ENCODE measurements at places on chromosomes 6 and 20.

- peak; percentile 68 for DNase-seq
Observed at GRCh38 chr20:3407771-3408637, 535 bp upstream of the DNAAF9 start.

DNA sequence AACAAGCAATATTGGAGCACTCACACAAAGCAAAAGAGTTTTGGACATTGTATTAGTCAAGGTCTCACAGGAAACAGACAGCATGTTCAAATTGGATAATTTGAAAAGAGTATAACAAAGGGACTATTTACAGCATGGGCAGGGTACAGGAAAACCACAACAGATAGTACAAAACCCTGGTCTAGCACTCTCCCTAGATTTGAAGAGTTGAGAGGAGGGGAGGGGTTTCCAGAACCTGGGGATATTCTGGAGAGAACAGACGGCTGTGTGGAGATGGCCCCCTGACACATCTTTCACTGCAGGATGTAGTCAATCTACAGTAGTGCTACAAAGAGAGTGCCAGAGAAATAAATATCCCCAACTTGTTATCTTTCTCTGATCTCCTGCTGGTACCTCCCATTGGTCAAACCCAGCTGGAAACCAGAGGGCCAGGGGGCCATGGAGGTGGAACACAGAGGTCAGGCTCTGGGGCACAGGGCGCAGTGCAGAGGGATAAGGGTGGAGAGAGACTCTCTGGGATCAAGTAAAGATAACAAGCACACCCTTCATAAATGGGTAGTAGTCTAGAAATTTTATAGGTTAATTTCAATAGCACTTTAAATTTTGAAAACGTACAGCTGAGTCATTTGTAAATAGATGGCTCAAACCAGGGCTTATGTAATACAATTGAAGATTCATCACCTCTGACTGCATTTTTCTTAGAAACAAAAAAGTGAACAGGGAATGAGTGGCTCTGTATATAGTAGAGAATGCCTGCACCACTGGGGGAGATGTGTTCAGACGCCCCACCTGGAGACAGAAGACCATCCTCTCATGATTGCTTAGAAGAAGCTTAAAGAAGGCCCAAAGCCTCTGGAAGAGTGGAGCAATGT, 25.7 kb downstream of the RCAN2 start:
- no peak for DNase-seq

GRCh38 chr20:16719421-16719820, 10.4 kb upstream of the SNRPB2 start:
- no peak for DNase-seq

GRCh38 chr6:90393232-90393884, 96.7 kb upstream of the BACH2 start:
- peak; percentile 72 for DNase-seq

DNA sequence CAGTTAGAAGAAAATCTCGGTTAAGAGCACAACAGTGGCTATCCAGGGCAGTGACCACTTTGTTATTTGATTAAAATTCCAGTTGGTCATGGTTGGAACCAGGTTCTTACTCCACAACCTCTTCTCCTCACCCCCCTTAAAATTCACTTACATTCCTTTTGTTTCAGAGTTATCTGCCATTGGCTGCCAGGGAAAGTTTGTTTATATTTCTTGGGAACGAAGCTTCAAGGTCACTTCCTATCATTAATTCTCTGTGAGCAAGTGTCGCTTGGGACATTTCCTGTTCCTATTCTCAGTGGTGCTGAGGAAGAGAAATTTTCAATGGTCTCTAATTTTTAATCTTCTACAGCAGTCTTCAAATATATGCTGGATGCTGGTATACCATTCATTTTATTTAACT, 121.1 kb upstream of the COL21A1 start:
- no peak for DNase-seq

DNA sequence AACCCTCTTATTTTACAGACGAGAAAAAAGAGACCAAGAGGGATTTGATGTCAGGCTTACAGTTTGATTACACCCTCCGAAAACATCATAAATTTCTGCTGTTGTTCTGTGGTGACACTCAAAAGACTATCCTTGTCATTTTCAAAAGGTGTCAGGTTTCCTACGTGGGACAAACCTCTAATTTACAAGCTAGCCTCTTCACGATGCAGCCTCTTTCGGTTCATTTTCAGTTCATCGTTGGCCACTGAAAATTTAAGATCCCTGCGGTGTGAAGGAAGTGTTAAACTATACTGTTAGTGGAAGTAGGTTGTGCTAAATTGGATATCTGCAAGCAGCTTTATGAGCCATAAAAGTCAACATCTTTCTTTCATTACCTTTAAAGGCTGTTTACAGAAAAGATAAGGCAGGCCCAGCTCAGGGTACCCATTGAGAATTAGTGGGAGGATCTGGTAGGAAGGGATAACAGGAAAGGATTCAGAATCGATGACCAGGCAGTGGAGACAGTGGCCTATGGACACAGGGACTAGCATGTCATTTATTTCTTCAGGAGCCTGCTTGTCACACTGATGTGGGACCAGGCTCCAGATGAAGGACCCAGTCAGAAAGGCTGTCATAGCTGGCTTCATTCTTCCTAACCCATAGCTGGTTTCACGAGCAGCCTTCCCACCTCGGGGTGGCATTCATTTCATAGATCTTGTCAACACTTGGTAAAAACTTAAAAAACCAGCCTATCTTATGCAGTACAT, 329.1 kb upstream of the SOX4 start:
- DNase-seq, result no peak

DNA sequence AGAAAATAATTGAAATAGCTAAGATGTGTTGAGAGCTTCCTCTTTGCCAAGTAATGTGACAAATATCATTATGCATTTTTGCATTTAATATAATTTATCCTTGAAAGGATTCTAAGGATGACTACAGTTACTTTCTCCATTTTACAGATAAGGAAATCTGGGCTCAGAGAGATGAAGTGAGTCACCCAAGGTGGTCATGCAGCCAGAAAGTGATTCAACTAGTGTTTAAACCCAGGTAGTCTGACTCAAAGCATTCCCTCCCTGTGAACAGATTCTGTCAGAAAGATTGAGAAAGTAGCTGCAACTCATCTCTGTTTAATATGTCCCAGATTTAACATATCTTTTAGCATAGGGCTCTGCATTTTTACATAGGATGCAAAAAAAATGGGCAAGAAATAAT, 28.1 kb downstream of the NRSN1 start:
- no peak for DNase-seq

- no peak for DNase-seq
Observed at GRCh38 chr20:43536817-43537440, 21.9 kb upstream of the SGK2 start.

DNA sequence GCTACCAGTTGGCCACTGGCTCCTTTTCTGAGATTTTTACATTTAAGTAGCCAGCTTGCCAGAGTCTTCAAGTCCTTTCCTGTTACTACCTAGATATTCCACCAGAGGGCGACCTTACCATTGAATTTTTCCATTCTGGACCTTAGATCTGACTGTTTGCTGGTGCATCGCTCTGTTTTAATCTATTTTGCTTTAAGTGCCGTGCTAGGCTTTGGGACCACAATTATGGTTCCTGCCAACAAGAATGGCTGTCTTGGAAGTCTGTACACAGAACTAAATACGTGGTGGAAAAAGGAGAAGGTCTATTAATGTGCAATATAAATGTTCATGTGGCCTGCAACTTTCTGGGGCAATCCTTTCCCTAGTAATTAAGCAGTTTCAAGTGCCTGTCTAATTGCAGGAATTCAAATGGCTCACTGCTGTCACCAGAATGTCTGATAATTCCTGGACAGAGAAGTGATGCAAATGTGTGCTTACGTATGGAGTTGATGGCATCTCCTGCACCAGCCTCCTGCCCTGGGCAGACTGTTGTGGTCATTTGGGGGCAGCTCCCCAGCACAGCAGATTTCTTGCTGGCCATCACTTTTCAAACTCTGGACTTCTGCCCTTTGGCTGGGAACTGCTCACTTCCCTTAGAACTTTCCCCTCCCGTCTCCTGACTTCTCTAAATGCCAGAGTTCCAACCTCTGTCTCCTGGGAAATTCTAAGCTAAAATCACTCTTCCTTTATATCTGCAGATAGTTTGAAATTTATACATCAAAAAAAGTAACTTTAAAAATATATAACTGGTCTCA, 5.6 kb upstream of the HLA-DOA start:
- DNase-seq, result peak; percentile 93

DNA sequence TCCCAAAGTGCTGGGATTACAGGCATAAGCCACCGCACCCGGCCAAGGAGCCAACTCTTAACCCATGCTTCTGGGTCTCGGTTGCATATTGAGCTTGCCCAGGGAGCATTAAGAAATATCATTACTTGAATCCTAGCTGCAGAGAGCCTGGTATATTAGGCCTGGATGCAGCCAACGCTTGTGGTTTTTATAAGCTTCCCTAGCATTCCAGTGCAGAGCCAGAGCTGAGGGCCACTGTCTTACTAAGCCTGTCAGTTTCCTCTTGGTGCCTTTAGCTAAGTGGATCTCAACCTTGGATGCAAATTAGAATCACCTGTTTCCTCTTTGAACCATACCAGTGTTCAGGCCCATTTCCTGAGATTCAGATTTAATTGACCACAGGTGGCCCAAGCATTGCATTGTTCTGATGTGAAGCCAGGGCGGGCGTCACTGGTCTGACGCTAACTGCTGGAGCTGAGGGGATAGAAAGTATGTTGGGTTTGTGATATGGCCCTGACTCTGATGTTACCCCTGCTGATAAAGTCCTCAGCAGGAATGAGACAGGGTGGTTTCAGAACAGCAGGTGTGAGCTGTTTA, 76.3 kb downstream of the BTBD3 start:
- no peak for DNase-seq

GRCh38 chr6:13113981-13114593, 214.2 kb downstream of the TBC1D7 start:
- DNase-seq, result no peak

DNA sequence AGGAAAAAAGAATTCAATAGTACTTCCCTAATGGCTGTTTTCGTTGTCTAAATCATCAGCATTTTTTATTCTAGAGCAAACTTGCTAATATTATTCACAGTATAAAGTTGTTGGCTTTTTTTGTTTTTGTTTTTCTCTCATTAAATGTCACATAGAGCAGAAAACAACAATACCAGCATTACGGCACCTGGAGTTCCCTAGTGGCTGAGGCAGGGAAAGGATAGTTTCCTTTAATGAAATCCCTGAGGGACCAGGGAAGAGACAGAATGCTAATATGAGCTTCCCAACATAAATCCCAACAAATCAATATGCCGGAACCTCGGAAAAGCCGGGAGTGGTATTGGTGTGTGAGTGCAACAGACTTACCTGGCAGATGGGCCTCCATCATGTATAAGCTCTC, 235.2 kb upstream of the ASCC3 start:
- no peak for DNase-seq

DNA sequence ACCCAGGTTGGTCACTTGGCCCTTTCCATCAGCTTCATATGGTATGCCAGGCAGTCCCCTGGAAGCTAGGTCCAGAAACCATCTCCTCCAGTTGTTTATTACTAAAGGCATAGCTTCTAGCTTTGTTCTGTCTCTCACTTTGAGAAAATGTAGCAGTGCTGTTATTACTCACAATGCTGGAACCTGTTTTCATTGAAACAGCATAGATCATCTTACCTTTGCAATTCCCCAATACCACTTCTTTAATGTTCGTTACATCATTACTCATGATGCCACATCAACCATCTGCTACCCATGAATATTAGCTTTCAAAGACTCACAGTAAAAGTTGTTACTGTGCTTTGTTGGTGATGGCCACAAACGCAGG, 88.3 kb downstream of the ADAT2 start:
- DNase-seq, result no peak

- no peak for DNase-seq
Observed at GRCh38 chr20:58037631-58038030, 190.8 kb downstream of the ANKRD60 start.

GRCh38 chr6:155030148-155030720, 35.1 kb downstream of the TIAM2 start:
- DNase-seq, result no peak

DNA sequence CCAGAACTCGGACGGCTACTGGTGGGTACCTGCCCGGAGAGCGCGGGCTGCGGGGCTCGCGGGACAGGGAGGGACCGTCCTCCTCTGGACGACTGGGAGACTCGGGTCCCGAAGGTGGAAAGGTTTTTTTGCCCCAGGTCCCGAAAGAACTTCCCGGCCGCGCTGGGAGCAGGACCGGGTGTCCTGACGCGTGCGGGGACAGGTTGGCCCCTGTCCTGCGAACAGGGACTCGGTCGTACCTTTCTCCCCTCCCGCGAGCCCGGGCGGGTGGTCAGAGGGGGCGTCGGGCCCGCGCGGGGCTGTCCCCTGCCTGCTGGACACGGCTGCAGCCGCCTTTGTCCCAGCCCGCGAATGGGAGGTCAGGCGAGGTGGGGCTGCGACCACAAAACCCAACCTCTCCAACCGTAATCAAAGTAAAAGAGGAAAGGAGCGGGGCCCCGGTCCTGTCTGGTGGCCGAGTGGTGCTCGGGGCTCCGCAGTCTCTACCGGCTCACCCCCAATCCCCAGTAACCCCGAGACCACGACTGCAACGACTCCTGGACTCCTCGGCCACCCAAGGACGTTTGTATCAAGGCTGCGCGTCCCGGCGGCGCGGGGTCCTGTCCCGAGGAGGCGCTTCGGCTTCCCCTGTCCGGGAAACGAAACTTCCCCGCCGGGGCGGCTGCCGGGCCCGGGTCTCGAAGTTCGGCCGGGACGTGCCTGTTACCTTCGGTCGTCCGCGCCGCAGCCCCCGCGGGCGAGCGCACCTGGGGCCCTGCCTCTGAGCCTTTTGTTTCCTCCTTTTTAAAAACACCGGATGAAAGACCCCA, 798 bp downstream of the DSP start:
- no peak for DNase-seq

- DNase-seq, result peak; percentile 78
Observed at GRCh38 chr6:31332637-31333602, 24.1 kb downstream of the HLA-B start.

DNA sequence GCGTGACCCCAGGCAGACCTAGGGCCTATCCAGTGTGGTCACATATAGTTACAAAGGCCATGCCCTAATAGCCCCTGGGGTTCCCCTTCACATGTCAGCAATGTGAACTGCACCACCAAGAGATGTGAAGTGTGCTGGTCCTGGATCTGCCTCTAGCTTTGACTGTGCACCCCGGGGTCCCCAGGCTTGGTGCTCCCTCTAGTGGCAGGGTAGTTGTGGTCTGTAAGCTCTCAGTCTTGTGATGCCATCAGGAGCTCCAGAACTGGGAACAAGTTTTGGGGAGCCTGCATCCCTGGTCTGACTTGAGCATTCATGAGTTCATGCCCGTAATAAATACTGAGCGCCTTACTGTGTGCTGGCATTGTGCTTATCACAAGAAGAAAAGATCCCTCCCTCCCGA, 143.4 kb downstream of the DHX35 start:
- DNase-seq, result peak; percentile 22

GRCh38 chr6:85468326-85468725, 18.4 kb downstream of the NT5E start:
- no peak for DNase-seq

DNA sequence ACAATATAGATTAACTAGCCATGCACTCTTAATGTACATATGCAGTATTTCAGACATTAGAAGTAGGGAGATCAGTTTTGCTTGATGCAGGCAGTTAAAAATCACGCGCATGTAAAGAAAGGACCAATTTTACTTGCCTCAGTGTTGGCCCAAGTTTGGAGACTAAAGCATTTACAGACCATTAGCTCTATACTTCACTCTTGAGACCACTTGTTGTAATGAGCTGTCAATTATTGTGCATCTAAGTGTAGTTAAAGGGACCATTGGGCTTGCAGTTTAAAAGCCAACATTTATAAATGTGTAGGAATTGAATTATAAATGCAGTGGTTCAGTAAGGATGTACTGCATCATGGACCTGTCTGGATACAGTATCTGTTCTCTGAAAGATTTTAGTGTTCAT, 53.7 kb downstream of the PLCB4 start:
- DNase-seq, result no peak

GRCh38 chr20:1427457-1428054, 34.7 kb upstream of the FKBP1A start:
- no peak for DNase-seq

- peak; percentile 37 for DNase-seq
Observed at GRCh38 chr6:127907960-127908640, 7.2 kb upstream of the THEMIS start.
